ENCODE measurements at places on chromosomes 6 and 20.

GRCh38 chr20:37989601-37990295 lies 43.5 kb downstream of the TTI1 start:
- DNase-seq = no peak

- no peak for DNase-seq
These were observed 14.5 kb upstream of the TRAF3IP2 start for GRCh38 chr6:111620169-111620568.

DNA sequence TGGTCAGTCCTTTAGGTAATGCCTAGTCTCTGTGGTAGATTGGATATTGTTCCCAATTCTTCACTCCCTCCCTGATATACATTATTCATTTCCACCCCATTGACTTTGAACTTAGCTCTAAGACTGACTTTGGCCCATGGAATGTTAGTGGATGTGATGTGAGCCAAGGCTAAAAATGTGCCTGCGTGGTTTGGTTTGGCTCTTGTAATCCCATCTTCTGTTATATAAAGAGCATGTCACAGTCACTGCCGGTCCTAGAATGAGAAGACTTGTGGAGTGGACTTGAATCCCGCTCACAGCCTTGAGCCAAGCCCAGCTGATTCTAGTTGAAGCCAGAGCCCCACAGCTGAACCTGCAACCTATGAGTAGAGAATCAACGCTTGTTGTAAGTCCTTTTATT lies 23.6 kb upstream of the DNAAF9 start:
- DNase-seq = no peak

- peak; percentile 36 for DNase-seq
These were observed 164.9 kb upstream of the HEY2 start for GRCh38 chr6:125584468-125584939.

- no peak for DNase-seq
These were observed 49.2 kb downstream of the PCNA start for GRCh38 chr20:5070570-5070969.

- no peak for DNase-seq
These were observed 30.6 kb downstream of the DCBLD1 start for GRCh38 chr6:117512987-117513573.

DNA sequence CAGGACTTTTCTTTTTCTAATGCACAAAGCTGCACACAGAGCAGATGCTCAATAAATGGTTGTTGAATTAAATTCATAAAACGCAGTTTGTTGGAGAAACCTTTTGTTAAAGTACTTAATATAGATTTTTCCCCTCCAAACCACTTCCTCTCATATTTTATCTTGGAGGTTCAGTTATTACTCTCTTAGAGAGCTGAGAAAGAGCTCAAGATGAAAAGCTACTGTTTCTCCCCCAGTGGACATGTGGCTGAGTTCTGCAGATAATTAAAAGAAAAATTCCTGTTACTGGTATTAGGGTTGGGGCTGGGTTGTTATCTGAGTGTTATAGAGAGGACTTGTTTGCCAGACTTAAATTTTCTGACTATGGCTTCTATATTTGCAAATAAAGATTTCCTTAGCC lies 294.0 kb downstream of the TBC1D7 start:
- no peak for DNase-seq

DNA sequence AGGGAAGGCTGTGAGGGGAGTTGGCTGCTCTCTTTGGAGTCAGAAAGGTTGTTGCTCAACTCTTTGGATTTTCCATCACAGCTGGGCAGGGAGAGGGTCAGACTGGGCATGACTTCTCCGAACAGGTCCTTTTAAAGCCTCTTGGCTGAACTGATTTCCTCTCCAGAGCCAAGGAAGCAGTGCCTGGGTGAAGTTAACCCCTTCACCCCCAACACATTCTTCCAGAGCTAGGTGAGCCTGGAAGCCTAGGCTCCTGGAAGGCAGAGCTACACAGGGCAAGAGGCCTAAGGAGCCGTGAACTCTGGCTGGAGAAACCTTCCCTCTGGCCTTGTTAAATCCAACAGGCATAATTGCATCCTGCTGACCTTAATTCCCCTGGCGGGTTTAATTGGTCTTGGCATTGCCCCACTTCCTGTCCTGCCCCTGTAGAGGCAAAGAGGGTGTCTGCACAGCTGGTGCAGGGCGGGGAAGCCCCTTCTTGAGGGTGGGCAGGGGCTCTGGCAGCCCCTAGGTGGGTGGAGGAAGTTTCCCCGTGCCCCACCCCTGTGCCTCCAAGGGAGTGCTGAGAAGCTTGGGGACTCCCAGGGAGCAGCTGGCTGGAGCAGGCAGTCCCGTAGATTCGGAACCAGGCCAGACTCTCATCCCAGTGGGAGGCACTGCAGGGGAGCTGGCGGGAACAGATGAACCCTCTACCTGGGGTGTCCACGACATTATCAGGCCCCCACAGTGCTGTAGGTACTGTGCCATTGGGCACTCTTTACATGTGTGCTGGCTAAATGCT lies 3.6 kb upstream of the MYLK2 start:
- DNase-seq = no peak

DNA sequence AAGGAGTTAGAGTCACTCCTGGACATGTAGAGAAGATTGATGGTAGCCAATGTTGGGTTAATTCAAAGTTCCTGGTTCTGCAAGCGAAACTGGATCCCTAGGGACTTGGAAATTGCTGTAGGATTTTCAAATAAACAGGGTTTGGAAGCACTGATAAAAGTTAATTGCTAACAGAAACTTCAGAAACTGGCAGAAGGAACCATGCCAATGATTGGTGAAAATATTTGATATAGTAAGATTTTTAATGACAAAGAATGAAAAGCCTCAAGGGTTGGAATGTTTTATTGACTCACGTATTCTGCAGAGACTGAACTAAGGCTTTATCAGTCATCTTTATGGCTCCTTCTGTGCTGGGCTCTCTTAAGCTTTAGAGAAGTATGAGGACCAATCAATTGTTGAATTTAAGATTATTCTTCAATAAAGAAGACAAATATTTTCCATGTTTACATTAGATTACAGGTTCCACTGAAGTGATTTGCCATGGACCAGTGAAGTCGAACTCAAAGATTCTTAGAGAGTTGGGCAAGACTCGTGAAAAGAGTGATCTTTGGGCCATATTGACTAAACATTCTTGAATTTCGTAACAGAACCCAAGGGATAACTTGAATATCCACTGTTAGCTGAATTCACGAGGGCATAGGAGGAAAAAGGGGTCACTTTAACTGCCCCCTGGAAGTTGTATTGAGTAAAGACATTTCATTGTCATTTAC lies 371.4 kb downstream of the HDGFL1 start:
- no peak for DNase-seq

DNA sequence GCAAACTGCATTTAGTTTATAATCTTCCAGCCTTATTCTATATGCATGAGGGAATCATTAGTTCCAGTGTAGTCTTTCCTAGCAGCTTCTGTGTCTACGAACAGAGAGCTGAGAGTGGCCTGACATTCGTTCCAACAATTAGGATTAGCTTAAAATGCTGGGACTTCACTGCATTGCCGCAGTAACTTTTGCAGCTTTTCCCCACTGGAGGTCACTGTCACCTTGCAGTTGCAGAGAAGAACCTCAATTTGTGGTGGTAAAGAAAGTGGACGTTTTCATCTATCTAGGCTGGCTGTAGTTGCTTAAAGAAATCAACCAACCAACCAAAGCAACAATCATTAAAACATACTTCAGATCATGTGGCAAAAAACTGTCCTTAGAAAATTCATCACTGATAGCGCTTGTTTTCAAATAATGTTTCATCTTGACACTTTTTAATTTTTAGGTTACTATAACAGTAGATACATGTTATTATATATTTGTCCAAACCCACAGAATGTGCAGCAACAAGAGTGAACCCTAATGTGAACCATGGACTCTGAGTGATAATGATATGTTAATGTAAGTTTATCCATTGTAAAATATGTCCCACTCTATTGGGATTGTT lies 12.2 kb downstream of the MYLK4 start:
- peak; percentile 50 for DNase-seq

DNA sequence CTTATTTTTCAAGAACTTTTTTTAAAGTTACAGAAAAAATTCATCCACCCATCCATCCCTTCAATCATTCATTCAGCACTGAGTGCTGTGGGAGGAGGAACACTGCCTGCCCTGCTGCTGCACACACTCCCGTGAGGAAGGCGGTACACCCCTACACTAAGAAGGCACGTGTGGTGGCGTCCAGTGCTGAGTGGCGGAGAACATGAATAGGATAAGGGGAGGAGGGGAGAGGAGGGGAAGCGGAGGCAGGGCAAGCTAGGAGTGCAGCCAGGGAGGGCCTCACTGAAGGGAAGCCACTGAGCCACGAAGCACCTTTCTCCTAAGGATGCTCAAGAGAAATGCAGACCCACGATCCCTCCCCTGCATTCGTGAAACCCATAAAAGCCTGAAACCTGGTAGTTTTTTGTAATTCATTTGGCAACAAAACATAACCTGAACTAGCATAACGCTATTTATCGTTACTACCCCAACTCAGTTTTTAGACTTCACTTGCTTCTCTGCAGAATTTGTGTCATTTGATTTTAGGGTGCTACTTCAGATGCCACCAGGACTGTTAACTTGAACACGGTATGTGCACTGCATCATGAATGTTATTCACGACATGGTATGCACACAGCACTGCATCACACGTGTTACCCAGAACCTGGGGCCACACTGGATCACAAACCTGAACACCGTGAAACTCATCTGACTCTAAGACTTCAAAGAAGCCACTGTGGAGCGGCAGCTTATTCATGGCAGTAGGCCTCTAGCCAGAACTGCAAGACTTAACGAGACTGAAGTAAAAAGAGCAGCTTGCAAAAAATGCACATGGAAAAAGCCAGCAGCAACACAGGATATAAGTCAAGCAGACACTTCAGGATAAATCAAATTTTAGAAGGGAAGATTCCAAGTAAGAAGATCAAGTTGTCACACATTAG lies 3.5 kb downstream of the RNASET2 start:
- DNase-seq = no peak

DNA sequence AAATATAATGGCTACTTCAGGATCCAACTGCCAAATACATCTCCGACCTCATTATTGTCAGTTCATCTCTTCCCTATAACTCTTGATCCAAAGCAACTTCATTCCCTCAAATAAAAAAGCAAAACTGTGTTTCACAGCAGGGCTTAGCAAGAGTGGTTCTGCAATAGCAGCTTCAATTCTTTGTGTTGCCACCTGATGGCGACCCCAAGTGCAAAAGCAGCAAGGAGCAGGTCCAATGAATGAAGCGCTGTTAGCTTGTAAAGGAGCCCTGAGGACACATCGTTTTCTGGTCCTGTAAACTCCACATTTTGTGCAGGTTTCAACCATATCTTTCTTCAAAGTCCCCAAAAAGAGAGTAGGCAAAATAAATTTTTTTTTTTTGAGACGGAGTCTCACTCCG lies 19.6 kb downstream of the RTN4IP1 start:
- DNase-seq = peak; percentile 54

GRCh38 chr6:37047346-37047688 lies 41.9 kb downstream of the FGD2 start:
- no peak for DNase-seq

DNA sequence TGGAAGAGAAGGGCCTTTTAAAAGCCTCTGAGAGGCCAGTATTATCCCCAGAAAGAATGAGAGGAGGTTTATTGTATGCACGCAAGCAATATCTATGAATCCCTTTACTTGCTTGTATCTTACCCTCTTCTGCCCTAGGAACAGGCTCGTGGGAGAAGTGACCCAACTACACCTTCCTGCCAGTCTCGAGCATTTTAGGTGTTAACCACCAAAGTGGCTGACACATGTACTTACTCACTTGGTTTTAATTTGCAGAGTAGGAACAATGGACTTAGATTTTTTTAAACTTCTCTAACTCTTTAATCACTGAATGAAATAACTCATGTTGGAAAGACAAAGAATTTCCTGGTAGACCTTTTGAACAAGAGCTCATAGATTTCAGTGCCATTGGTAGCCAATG lies 296.9 kb downstream of the PLCB1 start:
- DNase-seq = no peak

DNA sequence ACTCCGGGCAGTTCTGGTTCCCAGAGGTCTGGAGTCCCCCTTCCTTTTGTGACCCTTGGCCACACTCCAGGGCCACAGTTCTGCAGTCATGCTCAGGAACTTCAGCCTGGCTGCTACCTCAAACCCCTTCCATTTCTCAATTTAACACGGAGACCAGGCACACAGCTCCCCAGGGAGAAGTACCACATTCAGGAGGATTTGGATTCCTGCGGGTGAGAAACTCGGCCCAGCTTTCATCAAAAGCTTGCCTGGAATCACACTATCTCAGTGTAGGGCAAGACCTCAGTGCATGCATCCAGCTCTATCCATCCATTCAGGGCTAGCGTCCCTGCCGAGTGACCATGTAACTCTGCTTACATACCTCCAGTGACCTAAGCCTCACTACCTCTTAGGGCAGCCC lies 16.8 kb upstream of the IP6K3 start:
- no peak for DNase-seq

- DNase-seq = no peak
These were observed 191.3 kb upstream of the FOXA2 start for GRCh38 chr20:22775671-22776139.

- DNase-seq = no peak
These were observed at the start of gene MLIP for GRCh38 chr6:54111341-54112045. Gene MLIP, plus strand, starts transcription at chr6:54111443. Its CDS starts 37 bp downstream, at chr6:54111480.

DNA sequence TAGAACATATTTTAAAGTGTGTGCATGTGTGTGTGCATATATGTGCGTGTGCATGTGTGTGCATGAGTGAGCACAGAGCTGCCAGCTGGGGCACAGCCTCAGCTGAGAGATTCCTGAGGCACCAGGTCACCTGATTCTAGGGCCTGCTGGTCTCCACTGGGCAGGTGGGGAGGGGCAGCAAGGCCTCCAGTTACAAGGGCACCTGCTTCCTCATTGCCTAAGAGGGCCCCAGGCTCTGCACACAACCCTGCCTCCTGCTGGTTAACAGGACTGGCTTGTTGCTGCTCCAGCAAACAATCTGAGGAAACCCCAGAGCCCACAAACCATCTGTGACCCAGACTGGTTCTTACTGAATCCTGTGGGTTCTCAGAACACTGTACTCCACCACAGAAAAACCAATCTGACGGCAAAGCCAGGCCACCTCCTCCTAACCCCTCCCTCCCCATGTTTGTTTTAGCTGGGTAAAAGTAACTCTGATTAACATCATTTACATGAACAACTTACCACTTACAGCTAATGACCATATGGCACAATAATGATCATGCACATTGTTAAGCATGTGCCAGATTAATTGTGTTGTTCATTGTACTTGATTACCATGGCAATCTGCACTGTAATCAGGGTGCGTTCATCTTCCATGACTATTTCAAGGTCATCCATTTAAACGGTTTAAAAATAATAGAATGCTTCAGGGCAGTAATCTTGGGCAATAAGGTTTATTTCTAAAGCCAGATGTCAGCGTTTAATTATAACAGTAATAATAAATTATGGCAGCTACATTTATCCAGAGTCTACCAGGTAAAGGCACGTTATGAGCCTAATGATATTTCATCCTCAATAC lies 23.1 kb upstream of the UBE2J1 start:
- DNase-seq = peak; percentile 91

DNA sequence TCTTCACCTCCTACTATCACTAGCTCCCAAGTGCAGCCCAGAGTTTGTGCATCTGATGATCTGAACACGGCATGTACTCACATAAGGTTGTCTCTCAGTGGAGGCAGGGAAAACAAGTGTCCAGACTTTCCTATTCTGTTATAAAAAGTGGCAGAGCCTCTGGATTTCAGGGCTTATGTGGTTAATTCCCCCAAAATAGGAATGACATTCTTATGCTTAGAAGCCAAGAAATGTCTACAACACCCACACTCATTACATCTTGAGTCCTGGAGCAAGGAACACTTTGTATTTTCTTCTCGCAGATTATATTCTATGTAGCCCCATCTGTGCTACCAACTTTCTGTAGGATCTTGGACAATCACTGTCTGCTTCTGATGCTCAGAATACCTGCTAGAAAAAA lies 13.5 kb upstream of the SEMG1 start:
- no peak for DNase-seq

- DNase-seq = no peak
These were observed 2.5 kb downstream of the HDAC2 start for GRCh38 chr6:113968472-113968871.

GRCh38 chr20:31820228-31820627 lies 1.1 kb downstream of the MYLK2 start:
- no peak for DNase-seq
